Stimulated activated CD8-positive, alpha-beta memory T cell treated with anti-CD3 and anti-CD28 coated beads, Interleukin-4, amount 100 ng/mL, for 1 hour (primary cell): ENCODE measurements at places on chromosomes 1 and 21.

GRCh38 chr1:226764533-226764932 lies 25.5 kb upstream of the ITPKB start:
- DNase-seq, result no peak

GRCh38 chr1:203601716-203602309 lies 24.8 kb upstream of the ATP2B4 start:
- DNase-seq, result no peak

DNA sequence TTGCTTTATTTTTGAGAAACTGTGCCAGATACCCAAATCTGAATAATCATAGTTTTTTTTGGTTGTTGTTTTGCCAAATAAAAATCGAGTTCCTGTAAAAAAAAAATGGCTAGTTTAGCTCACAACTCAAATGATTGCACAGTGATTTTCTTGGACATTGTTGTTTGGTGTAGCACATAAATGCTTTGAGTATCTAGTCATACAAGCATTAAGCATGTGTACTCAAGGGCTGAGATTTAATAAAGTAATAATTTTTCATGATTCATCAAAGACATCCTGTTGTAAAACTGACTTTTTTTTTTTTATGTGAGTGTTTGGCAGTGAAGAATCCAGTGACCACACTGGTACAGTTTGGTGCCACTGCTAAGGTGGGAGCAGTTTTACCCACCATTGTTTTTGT lies 18.8 kb downstream of the ITSN1 start:
- no peak for DNase-seq

GRCh38 chr1:27591622-27592021 lies 12.3 kb downstream of the AHDC1 start:
- no peak for DNase-seq

DNA sequence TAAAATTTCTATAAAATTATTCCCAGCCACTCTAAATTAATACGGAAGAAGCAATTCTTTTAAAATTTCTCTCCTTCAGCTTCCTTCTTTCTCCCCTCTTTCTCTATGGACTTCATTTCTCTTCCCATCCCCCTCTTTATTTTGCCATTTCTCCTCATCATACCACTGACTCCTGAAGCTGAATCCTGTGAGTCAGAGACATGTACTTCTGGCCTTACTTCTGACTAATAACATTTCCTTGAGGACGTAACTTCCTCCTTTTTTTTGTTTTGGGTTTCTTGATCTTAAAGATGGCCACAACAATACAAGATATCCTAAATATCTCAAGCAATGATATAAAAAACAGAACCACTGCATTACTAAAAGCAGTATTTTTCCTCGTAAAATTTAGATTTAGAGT lies 63.6 kb upstream of the DENND1B start:
- DNase-seq, result no peak

- DNase-seq, result no peak
Observed at GRCh38 chr1:245603311-245603865, 448.6 kb downstream of the KIF26B start.

DNA sequence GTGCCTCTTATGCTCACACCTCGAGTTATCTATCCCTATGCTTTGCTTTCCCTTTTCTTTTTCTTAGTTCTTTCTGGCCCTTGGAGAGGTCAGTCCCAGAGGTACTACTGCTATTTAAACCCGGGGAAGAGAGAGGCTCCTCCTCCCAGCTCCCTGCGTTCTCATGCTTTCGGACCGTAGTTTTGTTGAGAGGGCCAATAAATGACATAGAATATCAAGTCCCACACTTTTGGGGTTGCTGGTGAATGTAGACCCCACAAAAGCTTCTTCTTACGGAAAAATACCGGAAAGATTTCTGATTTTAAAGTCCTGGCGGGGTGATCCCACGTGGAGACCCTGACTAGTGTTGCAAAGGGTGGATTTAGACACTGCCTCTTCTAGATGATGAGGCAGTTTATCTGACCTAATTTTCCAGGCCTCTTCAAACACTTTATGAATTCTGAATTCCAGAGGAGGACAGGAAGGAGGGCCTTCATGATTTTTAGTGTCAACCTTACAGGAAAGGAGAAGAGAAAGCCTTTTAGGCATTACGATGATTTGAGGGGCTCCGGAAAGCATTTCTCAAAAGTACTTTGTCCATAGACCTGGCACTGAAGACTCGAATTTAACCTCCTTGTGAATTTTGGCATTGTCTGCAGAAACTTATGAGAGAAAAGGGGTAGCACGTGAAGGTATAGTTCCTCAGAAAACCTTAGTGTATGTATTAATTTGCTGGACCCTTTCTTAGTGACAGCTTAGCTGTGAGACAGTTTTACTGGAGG lies 694 bp downstream of the TMEM167B start:
- DNase-seq, result no peak

GRCh38 chr1:206979379-206980043 lies 9.3 kb upstream of the FCAMR start:
- no peak for DNase-seq

- DNase-seq, result no peak
Observed at GRCh38 chr1:14598498-14599182, at the start of gene KAZN. Gene KAZN (plus strand): TSS chr1:14598685.

- DNase-seq, result no peak
Observed at GRCh38 chr1:225645194-225645895, 7.6 kb downstream of the ENAH start.

DNA sequence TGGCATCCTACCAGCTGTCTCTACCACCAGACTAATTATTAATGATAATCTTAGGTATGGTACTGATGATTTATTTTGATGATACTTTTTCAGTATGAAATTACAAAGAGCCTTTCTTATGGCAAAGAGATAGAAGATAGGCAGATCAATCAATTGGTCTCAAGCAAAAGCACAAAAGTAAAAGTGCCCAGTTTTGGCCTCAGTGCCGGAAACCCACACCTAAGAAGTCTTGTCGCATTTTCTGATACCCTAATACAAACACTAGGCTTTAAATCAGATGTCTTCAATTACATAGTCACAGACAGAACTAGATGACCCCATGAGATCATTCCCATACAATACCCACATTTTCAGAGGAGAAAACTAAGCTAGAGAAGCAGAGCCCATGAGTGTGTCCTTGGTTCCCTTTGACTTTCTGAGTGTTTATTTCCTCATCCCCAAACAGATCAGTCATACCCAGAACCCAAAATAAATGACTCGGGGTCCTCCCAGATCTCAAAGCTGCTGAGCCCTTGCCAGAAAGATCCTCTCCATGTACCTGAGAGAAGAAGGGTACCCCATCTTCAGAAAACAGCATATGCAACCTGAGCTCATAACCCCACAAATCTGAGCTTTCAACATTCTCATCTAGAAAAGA lies 7.7 kb downstream of the ITPKB start:
- no peak for DNase-seq

DNA sequence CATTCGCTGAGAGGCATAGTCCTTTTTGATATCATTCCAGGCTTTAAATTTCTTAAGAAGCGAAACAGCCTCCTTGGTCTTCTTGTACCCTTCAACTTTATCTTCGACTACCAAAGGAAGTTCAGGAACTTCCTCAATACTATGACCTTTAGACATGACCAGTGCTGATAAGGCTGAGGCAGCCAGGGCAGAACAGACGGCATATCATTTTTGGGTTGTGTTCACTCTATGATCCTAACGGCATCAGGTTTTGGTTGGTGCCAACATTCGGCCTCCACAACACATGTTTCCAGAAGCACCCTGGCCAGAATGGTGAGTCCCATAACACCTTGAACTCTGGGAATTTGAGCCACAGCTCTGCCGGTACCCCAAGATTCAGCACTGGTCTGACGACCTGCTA lies 31.4 kb upstream of the MYOC start:
- DNase-seq, result no peak

- no peak for DNase-seq
Observed at GRCh38 chr21:30194701-30195299, 21.1 kb downstream of the CLDN8 start.

- no peak for DNase-seq
Observed at GRCh38 chr21:26115899-26116298, 54.7 kb downstream of the APP start.

DNA sequence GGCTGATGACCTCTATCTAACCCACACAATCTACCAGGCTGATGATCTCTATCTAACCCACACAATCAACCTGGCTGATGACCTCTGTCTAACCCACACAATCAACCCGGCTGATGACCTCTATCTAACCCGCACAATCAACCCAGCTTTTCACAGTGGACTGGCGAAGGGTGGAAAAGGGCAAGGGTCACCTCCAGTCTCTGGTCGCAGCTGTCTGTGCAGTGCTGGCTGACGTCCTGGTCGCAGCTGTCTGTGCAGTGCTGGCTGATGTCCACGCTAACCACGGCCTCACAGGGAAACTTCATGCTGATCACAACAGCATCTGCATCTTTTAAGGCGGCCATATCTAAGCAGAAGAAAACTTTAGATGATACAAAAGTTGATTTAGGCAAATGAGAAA lies 12.2 kb upstream of the CCDC27 start:
- no peak for DNase-seq

DNA sequence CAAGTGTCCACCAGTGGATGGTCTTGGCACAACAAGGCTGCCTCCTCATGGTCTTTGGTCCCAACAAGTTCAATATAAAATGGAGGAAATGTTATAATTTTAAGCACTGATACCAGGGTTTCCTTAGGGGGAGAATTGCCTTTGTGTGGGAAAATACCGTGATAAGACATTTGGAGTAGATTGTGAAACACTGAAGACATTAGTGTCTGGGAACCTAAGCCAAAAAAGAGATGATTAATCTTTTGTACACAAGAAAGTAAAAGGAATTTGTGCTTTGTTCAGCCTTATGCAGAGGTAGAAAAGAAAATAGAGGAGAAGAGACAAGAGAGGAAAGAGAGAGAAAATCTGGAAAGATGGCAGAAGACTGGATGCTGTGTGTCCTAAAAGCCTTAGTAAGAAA lies 36.1 kb downstream of the ST6GALNAC3 start:
- no peak for DNase-seq

- no peak for DNase-seq
Observed at GRCh38 chr1:51945591-51945990, 44.9 kb downstream of the RAB3B start.

DNA sequence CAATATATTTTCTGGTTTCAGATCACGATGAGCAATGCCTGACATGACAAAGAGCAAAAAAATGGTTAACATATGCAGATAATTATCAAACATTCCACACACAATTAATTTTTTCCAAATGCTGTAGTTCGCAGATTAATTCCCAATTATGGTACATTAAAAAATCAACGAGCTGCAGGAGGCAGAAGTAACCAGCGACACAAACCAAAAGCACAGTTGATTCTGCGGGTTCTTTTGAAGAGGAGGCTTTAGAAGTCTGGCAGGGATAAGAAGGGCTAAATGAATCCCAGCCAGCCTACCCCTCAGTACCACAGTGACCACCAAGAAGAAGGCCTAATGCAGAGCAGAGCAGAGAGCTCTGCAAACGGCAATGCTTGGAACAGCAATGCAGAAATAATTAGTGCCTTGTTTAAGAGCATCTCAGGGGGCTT lies 17.0 kb upstream of the KNCN start:
- DNase-seq, result no peak

DNA sequence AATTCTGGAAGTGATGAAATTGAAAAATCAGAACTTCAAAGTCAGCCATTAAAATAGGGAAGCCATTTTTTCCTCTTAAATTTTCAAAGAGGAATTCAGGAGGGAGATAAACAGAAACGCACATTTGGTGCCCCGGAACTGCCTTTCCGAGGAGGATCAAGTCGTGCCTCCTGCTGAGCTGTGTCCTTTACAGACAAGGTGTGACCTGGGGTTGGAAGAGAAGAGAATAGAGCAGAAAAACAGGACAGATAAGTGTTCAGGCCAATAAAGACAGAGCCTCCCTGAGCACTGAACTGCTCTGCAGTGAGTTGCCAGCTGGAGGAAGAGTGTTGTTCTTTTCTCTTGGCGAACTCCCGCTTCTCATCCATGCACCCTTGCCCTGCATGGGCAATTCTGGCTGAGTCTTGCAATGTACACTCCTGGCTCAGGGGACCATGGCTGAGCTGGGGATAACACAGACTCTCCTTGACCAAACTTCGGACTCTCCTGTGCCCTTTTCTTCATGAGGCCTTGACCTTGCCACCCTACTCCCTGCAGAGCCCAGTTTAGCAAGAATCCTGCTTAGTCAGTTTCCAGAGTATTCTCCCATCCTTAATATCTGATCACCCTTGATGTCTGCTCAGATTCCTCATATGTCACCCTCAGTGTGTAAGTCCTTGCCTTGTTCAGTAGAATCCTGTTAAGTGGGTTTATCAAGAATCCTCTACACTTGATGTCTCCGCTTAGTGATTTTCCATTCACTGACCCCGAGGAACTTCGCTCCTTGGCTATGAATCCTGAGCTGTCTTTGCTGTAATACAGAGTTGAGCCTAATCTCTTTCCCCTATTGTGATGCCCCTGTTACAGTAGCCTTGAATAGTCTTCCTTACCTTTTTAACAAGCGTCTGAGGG lies 1.3 kb upstream of the MTARC1 start:
- DNase-seq, result no peak

DNA sequence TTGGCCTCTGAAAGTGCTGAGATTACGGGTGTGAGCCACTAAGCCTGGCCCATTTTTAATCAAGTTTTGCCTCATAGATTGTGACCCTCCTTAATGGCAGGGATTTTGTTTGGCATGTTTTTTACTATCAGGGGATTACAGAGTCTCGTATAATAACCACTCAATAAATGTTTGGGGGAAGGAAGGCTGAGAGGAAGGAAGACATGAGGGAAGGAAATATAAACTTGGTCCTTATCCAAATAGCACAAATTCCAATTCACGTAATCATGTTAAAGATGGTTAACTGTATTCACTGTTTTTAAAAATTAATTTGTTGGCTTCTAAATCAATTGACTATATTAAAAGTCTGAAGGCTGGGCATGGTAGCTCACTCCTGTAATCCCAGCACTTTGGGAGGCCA lies 30.9 kb upstream of the SERTAD4 start:
- DNase-seq, result no peak

- DNase-seq, result no peak
Observed at GRCh38 chr1:74629283-74629682, 44.3 kb downstream of the ERICH3 start.

DNA sequence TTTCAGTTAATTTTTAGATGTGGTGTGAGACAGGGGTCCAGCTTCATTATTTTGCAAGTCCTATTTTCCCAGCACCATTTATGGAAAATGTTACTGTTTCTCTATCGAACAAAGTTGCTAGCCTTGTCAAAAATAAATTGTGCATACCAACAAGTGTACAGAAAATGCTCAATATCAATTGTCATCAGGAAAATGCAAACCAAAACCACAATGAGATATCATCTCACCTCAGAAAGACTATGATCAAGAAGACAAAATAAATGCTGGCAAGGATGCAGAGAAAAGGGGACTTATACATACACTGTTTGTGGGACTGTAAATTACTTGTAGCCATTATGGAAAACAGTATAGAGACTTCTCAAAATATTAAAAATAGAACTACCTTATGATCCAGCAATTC lies 54.8 kb downstream of the VCAM1 start:
- DNase-seq, result no peak

- no peak for DNase-seq
Observed at GRCh38 chr1:220798338-220798737, 11.6 kb downstream of the MTARC1 start.

DNA sequence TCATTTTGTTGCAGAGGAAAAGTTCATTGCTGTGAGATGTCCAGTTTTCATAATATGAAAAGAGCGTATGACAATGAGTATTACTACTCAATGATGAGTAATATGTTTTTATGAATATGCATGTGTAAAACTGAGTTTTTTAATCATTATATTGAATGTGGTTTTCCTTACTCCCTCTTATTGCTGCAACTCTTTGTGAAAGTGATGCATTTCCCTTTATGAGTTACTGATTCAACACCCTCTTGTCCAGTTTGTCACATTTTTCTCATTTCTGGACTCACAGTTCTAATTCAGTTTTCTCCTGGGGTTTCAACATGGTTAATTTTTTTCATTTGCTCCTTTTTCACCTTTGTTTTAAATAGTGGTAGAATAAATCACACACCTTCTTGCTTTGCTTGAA lies 35.2 kb upstream of the KCNJ15 start:
- no peak for DNase-seq

- DNase-seq, result no peak
Observed at GRCh38 chr1:214224611-214225354, 56.2 kb upstream of the SMYD2 start.
